ENCODE measurements at places on chromosomes 2 and 18. TPM values are rescaled to one million over a fixed set of nuclear protein-coding genes. Genes with fewer than 3 reads are reported as not detected.

GRCh38 chr2:177523781-177524180, 131.2 kb downstream of the AGPS start:
- DNase-seq, result no peak

- DNase-seq, result no peak
Measured at GRCh38 chr2:195450552-195451113, 206.4 kb upstream of the SLC39A10 start.

GRCh38 chr18:72692086-72692485, 147.9 kb upstream of the CBLN2 start:
- DNase-seq, result no peak

- DNase-seq, result no peak
Measured at GRCh38 chr18:3213300-3214059, 6.3 kb downstream of the MYOM1 start.

- DNase-seq, result no peak
Measured at GRCh38 chr18:73979742-73980141, 167.9 kb downstream of the FBXO15 start.

DNA sequence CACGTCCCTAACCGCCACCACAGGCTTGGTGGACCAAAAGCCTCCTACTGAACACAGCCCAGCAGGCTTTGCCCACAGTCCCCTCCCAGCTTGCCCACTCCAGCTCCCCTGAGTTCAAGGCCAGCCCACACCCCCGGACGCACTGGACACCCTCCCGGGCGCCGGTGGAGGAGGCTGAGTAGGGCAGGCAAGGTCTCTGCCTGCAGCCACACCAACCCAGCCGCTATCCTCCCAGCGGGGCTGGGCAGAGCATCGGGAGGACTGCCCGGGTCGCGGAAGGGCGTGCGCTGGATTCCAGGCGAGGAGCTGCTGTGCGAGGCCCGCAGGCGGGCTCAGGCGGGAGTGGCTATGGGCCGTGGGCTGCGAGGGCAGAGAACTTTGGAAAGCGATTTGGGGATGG, 49.5 kb downstream of the PLEKHB2 start:
- DNase-seq, result no peak

GRCh38 chr2:53407363-53408080, 360.1 kb upstream of the CHAC2 start:
- DNase-seq, result no peak

- DNase-seq, result no peak
Measured at GRCh38 chr18:23355206-23355605, 97.9 kb upstream of the RIOK3 start.

DNA sequence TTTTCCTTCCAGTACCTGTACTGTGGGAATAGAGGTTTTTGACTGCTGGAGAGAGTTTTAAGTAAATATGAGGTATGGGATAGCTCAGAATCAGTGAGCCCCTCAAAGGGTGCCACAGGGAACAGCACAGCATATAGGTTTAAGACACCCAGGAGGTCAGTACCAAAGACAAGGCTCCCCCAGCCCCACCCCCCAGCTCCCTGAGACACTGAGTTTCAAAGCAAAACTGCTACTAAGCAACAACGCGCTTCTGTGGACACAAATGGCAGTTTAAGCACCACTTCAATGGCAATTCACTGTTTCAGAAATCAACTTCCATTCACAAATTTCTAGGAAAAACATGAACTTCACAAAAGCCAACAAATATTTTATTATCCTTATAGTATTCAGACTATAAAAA, 15.2 kb downstream of the E2F6 start:
- no peak for DNase-seq

GRCh38 chr2:127195140-127196074, 24.7 kb downstream of the CYP27C1 start:
- no peak for DNase-seq

Gene OLA1
- total RNA-seq, result 42.9 TPM

Gene GAL3ST2
- not detected for total RNA-seq

Gene RAX
- total RNA-seq, result not detected

Gene FKBP1B
- 1.2 TPM for total RNA-seq

All from T-cell (primary cell).